ENCODE measurements at places on chromosomes 2 and 18. TPM values are rescaled to one million over a fixed set of nuclear protein-coding genes. Genes with fewer than 3 reads are reported as not detected.

GRCh38 chr2:240256704-240257637, 116.5 kb upstream of the OTOS start:
- DNase-seq, result no peak

GRCh38 chr2:88626171-88627054, 851 bp downstream of the EIF2AK3 start:
- no peak for DNase-seq

GRCh38 chr2:19848952-19849351, 52.8 kb downstream of the TTC32 start:
- DNase-seq, result no peak

SAG gene
- total RNA-seq, result not detected

Data from epithelial cell of proximal tubule (primary cell).